Activated naive CD4-positive, alpha-beta T cell treated with anti-CD3 and anti-CD28 coated beads, Interleukin-2, amount 10 ng/mL, durations not matched to agents 7 days and 5 days (primary cell): ENCODE measurements at places on chromosomes 5 and 9.

GRCh38 chr5:140381972-140382371 lies 19.7 kb upstream of the ANKHD1 start:
- H3K4me1 ChIP-seq, result peaks cover 11% of the 10 kb centered on the region
- no peak overlapping the region for H3K4me3 ChIP-seq

GRCh38 chr5:127011153-127011552 lies 19.2 kb downstream of the MARCHF3 start:
- H3K4me3 ChIP-seq, result no peak overlapping the region
- H3K27ac ChIP-seq, result no peak overlapping the region
- H3K4me1 ChIP-seq, result peaks cover 3% of the 10 kb centered on the region
- no peak for DNase-seq

- no peaks in the 10 kb centered on the region for H3K27me3 ChIP-seq
- DNase-seq, result peak; percentile 55
- H3K4me3 ChIP-seq, result no peak overlapping the region
- H3K36me3 ChIP-seq, result no peaks in the 10 kb centered on the region
- H3K4me1 ChIP-seq, result no peaks in the 10 kb centered on the region
Observed at GRCh38 chr9:105842023-105842644, 147.8 kb downstream of the TMEM38B start.

DNA sequence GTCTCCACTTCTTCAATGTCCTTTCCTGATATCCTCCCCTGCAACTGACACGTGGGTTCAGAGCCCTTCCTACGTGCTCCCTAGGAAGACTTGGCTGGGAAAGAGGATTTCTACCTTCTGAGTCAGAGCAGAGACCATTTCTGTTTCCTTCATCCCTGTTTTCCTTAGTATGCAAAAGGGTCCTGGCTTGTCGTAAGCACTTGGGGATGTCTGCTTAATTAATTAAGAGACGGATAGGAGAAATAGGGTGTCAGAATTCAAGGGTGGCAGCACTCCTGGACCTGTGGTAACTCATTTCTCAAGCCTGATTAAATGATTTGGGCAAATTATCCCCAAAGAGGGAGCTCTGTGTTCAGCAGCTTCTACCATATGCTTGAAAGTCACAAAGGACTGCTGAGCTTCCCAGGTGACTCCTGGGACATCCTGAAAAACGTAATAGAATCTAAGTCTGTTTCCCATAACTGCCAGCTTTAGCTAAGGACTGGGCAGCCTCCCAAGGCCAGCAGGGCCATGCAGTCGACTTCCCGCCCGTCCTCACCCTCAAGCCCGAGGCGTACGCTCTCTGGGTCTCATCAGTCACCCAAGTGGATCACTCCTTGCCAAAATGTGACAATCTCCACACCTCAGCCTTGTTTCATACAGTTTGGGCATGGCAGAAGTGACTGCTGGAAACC lies 20.5 kb downstream of the ABCA1 start:
- H3K27me3 ChIP-seq, result no peaks in the 10 kb centered on the region
- no peak overlapping the region for H3K4me3 ChIP-seq
- no peak for DNase-seq
